ENCODE measurements at places on chromosomes 6 and 20. TPM values are rescaled to one million over a fixed set of nuclear protein-coding genes. Genes with fewer than 3 reads are reported as not detected.

- no peak for DNase-seq
Measured at GRCh38 chr6:42313941-42314570, 96.4 kb upstream of the MRPS10 start.

GRCh38 chr6:152360034-152360433 lies 277.1 kb downstream of the SYNE1 start:
- DNase-seq = no peak

VGLL2 gene
- not detected for total RNA-seq

TNXB gene
- total RNA-seq = 0.90 TPM

CRISP3 gene
- total RNA-seq = not detected

AMD1 gene
- total RNA-seq = 38.2 TPM

NELFE gene
- 293 TPM for total RNA-seq

DNA sequence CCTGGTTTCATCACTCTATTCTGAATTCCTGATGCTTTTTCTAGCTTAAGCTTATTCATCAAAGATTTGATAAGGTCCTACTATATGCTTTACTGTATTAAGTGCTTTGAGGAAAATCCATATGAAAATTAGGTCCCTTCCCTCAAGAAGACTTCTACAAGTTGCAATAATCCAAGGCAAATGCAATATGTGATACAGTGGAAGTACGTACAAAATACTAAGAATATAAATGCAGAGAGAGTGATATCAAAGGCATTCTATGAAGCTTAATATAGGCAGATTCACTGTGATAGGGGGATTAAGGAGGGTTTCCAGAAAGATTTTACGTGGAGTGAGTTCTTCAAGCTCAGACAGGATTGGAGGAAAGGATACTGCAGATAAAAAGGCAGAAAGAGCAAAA lies 142.1 kb downstream of the C6orf118 start:
- no peak for DNase-seq

DNA sequence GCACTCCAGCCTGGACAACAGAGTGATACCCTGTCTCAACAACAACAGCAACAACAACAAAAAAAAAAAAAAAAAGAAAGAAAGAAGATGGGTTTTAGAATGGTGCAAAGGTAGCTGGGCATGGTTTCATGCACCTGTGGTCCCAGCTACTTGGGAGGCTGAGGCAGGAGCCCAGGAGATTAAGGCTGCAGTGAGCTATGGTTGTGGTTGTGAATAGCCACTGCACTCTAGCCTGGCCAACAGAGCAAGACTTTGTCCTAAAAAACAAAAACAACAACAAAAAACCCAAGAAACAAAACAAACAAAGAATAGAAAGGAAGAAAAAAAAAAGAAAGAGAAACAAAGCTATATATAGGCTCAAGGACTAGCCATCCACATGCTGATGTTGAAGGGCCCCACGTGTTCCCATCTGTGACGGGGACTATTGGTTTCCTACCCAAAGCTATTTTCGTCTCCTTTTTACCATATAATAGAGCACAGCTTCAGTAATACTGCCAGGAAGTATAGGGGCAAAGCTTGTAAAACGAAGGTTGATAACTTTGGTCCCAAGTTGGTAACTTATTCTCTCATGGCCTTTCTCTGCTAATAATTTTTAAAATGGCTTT lies 7.9 kb upstream of the EEF1E1 start:
- no peak for DNase-seq

DNA sequence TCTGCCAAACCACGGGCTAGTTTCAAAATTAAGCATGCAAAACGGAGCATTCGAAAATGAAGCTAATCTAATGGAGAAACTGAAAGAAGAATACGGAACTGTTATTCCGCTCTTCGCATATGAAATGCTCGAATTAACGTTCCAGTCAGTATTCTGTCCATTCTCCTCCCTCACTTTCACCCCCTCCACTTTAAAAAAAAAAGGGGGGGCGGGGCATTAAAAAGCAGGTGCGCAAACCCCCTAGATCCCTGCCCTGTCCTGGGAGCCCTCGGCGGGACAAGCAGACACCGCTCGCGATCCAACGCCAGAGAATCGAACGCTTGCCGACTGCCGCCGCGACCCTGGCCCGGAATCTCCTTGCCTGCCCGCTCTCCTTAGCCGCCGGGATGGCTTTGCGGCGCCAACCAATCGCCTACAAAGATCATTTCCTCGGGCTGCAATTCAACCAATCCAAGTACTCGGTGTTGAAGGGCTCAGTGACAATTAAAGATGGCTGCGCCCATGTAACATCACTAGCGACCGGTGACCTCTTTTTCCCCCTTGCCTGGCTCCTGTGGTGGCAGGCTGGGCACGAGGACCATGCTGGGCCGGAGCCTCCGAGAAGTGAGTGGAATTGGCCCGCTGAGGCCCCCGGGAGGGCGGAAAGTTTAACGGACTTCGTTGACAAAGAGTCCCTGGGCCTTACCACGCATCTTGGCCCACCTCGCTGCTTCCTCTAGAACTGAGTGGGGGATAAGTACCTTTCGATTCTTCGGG lies at the start of the genes QRSL1 and RTN4IP1:
QRSL1 (plus strand) TSS at position 476 of the 756 bp plus-strand sequence; CDS start at position 580, 104 bp downstream.
RTN4IP1 (minus strand) TSS at position 396 of the 756 bp plus-strand sequence. CDS start 477 bp downstream, outside the sequence.
- DNase-seq = peak; percentile 91

TRAPPC3L gene
- not detected for total RNA-seq

SLC32A1 gene
- total RNA-seq = not detected

DNA sequence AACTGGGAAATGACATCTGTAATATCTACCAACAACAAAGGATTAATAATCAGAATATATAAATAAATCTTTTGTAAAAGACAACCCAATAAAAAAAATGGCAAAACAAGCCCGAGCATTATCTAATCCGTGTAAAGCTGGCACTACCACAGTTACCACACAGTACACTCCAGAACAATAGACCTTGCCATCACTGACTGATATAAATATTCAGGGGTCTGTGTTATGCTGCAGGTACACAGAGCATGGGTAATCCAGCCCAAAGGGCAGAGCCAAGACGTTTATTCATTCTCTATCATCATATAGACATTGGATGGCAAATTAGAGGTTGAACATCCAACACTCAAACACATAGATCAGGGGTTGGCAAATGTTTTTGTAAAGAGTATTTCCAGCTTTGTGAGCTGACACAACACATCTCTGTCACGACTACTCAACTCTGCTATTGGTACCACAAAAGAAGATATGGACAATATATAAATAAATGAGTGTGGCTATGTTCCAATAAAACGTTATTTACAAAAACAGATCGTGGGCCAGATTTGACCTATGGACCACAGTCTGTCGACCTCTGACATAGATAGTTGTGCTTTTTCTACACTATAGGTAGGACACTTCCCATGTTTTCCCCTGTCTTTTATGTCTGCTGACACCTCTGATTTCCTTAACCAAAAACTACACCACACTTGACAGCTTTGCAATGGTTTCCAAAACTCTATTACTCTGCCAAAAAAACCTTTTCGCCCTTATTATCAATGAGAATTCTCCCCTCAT lies 4.5 kb downstream of the NCOA6 start:
- no peak for DNase-seq

DNA sequence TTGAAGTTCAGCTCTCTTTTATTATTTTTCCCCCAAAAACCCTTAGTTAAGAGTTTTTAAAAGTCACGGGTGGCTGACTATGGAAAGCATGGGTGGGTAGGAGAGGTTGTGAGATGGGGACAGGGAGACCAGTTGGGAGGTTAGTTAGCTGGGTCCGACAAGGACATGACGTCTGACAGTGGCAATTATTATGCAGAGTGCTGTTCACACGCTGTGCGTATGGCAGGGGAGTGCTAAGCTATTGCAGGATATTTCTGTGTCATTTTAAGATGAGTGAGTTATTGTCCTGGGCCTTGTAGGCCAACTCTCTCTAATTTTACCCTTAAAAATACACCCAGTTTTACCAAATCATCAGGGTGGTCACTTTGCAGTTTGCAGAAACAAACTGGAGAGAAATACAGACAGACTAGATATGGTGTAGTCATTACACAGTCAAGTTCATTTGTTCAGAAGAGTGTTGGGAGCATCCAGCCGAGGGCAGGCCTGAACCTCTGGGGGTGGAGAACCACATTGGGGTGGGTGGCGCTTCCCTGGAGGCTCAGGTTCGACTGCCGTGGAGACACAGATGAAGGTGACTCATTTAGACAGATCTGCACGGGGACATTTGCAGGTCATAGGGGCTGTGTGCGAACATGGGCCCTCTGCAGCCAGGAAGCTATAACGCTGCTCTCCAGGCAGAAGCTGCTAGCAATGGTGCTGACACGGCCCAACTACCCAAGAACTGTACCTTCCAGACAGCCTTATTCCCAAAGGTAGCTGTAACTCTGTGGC lies 307.6 kb downstream of the QKI start:
- DNase-seq = no peak

GRCh38 chr6:143223895-143224294 lies 163.2 kb downstream of the AIG1 start:
- peak; percentile 30 for DNase-seq
